ENCODE measurements at places on chromosomes 4 and X.

GRCh38 chr4:169617306-169617705 lies 3.1 kb upstream of the CLCN3 start:
- DNase-seq: no peak

GRCh38 chr4:101254776-101255175 lies 92.5 kb downstream of the PPP3CA start:
- no peak for DNase-seq

GRCh38 chr4:76017056-76017686 lies 6.1 kb downstream of the CXCL10 start:
- no peak for DNase-seq

DNA sequence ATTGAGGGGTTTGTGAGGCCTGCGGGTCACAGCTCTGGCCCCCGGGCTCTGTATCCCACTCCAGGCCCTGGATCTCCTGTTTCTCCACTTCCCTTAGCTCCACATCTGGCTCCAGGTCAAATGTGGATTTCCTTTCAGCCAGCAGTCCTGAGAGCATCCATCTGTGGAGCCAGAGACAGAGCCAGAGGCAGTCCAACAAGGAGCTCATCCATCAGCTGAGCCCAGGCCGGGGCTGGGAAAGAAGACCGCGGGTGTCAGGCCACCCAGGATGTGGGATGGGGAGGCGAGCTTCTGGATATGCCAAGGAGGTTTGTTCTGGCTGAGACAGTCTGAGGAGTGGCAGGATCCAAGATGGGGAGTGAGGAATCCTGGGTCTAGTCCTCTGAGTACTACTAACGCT lies 91.7 kb downstream of the EFNB1 start:
- no peak for DNase-seq

GRCh38 chr4:26207631-26208030 lies 113.2 kb upstream of the RBPJ start:
- no peak for DNase-seq

GRCh38 chr4:2321279-2322196 lies 59.6 kb upstream of the MXD4 start:
- DNase-seq: no peak

DNA sequence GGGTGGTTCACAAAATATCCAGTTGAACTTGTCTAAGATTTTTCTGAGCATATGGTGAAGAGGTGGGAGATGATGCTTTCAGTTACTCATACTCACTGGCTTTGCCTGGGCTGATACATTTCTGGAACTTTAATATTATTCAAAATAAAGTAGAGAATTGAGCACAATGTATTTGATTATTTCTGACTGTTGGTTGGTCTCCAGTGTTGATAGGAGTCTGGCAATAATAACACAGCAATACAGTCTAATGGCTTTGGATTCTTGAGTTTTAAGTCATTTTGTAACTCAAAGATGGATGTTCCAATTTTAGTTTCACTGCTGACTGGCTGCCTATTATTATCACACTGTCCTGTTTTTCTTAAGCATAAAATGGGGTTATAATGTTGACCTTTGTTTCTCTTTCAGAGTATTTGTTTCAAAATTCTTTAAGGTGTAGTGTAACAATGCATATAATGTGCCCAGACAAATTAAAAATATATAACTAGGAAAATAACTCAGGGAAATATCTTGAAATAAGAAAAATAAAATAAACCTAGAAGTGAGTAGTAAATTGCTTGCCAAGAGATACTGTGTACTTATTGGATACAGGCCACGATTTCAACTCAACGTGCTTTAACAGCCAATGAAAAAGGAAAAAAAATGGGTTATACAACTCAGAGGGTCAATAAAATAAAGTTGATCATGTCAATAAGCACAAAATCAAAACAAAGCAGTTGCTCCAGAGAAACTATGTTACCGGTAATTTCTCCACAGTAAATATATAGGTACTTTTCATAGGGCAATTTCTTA lies 99.0 kb downstream of the ARSJ start:
- DNase-seq: no peak

DNA sequence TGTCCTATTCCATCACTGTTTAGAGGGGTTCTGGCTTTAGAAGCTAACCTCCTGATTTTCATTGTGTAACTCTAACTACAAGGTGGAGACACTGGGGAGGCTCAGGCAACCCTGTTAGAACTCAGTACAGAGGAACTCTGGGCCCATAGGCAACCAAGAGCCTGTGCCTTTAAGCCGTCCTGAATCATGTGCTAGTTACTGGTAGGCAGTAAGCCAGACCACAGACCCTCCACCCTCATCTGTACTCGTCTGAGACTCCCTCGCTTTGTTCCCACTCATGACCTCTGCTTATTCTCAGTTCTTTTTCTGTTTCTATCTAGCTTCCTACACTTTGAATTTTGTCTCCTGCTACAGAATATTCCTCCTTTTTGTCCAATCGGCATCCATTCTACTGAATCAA lies 31.4 kb downstream of the TBC1D1 start:
- DNase-seq: no peak

- no peak for DNase-seq
These were observed 732.7 kb upstream of the POU3F4 start for GRCh38 chrX:82775426-82775825.

GRCh38 chr4:94491322-94491721 lies 39.6 kb downstream of the PDLIM5 start:
- no peak for DNase-seq

DNA sequence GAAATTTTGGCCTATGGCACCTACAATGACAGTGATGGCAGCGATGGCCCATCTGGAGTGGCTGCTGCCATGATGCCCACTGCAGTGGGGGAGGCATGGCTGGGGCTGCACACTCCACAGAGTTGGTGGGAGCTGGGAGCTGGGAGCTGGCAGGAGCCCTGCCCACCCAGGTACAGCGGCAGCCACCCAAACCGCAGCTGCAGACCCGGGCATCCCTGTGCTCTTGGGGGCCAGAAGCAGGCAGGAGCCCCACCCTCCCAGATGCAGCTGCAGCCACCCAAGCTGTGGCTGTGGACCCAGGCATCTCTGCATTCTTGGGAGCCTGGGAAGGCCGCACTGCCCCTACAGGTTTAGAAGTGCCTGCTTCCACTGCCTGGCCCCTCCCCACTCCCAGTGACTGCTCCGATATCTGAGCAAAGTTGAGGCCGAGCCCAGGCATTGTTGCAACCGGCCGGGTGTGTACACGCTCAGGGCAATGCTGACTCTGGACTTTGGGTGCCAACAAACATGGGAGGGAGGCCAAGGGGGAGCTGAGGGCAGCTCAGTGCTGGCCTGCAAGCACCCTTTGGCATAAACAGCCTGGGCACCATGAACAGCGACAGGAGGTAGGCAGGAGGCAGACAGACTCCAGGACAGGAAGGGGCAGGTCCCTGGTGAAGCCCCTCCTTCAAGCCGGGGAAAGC lies 82.8 kb downstream of the PPP4R3C start:
- no peak for DNase-seq

GRCh38 chrX:77223046-77223445 lies 224.1 kb upstream of the FGF16 start:
- DNase-seq: no peak

- DNase-seq: no peak
These were observed 17.0 kb downstream of the HTT start for GRCh38 chr4:3091464-3091863.

DNA sequence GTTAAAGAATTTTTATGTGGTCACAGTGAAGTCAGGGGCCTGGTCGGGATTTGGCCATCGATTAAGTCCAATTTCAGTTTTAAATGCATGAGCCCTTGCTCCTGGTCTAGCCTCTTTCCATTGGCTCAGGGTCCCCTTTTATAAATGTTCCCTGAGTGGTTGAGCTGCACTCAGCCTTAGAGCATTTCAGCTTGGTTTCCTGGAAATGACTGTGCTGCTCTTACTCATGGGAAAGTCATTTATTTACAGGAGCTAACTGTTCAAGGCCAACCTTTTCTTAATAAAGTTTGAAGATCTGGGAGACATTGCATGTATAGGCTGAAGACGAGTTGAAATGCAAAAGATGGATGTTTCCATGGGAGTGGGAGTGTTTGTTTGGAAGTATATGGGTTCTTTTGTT lies 98.8 kb upstream of the CLNK start:
- DNase-seq: no peak

DNA sequence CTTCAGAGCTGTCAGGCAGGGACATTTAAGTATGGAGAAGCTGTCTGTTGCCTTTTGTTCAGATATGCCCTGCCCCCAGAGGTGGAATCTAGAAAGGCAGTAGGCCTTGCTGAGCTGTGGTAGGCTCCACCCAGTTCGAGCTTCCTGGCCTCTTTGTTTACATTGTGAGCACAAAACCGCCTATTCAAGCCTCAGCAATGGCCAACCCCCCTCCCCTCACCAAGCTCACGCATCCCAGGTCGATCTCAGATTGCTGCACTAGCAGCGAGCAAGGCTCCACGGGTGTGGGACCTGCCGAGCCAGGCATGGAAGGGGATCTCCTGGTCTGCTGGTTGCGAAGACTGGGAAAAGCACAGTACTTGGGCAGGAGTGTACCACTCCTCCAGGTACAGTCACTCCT lies 59.3 kb downstream of the ZNF674 start:
- no peak for DNase-seq

GRCh38 chr4:119655111-119655837 lies 26.7 kb upstream of the PDE5A start:
- no peak for DNase-seq

DNA sequence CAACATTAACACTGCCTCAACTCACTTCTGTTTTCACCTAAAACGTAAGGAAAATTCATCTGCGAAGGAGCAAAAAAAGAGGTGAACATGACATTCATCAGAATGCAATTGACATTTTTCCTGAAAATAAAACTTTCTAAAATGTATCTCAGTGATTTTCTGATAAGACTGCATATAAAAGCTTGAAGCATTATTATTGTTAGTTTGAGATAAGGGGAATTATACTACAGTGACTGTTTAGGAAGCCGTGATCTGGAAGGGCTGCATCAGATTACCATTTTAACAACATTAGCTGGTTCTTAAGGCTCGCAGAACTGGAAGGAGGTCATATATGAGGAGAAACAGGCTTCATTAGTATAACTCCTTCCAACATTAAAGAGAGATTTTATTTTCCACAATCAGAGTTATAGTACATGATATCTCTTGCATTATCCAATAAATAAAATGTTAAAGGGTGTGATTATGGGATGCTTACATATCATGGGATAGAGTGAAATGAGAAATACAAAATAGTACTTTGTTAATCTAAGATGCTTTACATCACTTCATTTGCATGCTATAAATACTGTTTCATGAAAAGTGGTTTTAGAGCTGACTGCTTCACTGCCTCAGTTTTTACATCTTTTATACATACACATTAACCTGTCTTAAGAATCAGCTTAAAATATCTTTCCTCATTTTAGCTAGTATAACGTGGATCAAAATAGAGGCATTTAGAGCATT lies 1820.1 kb upstream of the TENM3 start:
- DNase-seq: no peak

GRCh38 chr4:53671757-53672156 lies 80.5 kb upstream of the LNX1 start:
- DNase-seq: no peak

- DNase-seq: no peak
These were observed 120.7 kb downstream of the NKX6-1 start for GRCh38 chr4:84378356-84378755.

- DNase-seq: no peak
These were observed 325.3 kb upstream of the RASGEF1B start for GRCh38 chr4:81796790-81797528.

DNA sequence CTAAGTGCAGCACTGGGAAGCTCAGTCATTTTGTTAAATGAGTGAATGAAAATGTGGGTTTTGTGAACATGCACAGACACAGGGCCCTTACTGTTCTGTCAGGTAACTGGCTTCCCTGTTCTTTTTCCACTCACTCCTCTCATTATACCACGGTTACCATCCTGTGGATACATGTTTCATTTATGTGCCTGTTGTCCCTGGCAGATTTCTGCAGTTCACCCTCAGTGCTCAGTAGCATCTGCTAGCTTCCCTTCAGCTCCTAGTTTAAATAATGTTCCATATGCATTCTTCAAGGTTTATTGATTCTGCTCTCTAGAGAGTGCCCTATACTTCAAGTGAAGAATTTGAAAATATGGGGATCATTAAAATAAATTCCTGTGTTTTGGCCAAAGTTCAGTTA lies 1634.3 kb upstream of the ADGRL3 start:
- DNase-seq: no peak

GRCh38 chrX:16567681-16568080 lies 82.3 kb upstream of the S100G start:
- no peak for DNase-seq

GRCh38 chr4:135418353-135418752 lies 1216.8 kb upstream of the PABPC4L start:
- no peak for DNase-seq

DNA sequence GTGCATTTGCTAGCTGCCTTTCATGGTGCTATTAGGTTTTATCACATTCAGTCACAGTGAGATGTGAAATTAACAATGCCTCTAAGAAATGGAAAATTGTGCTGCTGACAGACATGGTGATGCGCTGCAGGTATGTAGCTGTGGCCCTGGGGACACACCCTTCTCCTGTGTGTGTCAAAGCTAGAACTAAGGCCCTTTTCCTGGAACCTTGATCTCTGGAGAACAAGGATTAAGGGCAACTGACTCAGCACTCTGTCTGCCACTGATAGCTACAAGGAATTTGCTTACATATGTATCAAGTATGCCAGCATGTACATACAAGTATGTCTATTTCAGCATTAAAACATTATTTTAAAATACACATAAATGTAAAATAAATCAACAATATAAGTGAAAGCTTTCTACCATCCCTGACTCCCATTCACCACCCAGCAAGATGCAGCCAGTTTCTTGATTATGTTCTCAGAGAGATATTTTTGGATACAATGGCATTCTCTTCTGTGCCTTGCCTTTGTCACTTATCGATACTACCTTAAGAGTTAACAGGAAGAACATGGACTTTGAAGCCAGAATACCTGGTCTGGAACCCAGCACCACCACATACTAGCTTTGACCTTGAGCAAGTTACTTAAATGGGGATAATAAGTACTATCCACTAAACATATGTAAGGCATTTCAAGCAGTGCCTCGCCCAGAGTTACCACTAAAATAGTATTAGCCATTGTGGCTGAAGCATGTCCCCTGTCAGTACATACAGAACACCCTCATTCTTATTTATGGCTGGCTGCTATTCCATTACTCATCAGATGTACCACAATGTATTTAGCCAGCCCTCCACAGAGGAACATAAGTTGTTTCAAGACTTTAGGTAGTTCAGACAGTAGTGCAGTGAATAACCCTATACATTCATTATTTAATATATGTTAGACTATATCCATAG lies 68.5 kb downstream of the NPNT start:
- no peak for DNase-seq

GRCh38 chr4:102606846-102607450 lies 105.8 kb downstream of the NFKB1 start:
- no peak for DNase-seq

DNA sequence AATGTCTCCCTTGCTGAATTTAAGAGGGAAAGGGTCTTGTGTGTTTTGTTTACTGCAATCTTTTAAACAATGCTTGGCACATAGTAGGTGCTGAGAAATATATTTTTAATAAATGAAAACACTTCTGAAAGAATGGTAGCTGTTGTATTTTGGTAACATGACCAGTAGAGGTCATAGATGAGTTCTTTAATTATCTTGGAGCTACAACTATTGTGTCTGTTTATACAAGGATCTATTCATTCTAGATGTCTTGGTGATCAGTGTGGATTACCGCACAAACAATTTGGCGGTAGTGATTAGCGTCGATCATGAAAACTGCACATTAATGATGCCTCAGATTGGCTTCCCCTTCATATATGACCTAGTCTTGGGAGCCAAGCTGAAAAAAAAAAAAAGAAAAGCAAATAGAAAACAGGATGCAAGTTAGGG lies 21.4 kb upstream of the SCRG1 start:
- no peak for DNase-seq

- no peak for DNase-seq
These were observed 650.2 kb downstream of the ZNF674 start for GRCh38 chrX:45894864-45895645.

- no peak for DNase-seq
These were observed 105.7 kb downstream of the SLITRK2 start for GRCh38 chrX:145923376-145923775.

All from stimulated activated CD8-positive, alpha-beta memory T cell treated with anti-CD3 and anti-CD28 coated beads, Interleukin-7, amount 100 ng/mL, for 1 hour (primary cell).